BJ (cell line): ENCODE measurements at places on chromosomes 13 and 19.

DNA sequence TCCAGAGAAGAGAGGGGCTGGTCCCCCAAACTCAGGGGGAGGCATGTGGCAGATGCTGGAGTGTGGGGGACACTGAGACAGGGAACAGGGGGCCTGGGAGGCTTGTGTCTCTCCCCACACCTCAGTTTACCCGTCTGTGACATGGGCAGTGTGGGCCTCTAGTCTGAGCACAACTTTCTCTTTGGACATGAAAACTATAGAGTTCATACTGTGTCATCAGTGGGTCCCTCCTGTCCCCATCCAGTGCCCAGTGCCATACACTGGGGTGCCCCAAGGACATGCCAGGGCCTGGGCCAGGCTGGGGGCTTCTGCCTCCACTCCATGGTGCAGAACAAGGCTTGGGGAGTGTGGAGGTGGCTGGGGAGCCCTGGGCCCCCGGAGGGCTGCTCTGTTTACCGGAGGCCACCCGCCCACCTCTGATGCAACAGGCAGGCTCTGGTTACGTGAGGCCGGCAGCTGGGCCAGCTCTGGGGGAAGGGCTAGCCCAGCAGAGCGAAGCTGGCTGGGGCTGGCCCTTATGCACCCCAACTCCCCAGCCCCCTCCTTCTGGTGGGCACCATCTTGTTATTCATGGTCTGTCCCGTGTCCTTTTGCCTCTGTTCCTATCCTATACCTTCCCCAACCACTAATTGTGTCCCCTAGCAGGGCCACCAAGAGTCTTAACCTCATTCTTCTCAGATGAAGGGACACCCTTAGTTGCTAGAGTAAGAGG is 1.9 kb upstream of the MEF2B start:
- DNase-seq, result no peak

- no peak for DNase-seq
Measured at GRCh38 chr13:76879883-76880270, 6.3 kb downstream of the KCTD12 start.

DNA sequence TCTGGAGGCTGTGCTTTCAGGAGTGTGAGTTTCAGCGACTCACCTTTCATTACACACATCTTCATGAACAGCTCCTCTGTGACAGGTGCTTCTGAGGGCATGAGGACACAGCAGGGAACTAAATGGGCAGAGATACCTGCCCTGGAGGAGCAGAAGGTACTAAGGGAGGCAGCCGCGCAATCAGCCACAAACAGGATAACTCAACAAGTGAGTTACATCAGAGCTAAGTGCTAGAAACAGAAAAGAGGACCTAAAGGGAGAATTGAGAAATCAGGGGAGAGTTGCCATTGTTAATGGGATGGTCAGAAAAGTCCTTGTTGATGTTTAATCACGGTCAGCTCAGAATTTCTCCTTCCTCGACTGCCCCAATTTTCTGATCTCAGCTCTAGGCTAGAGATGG is 42.5 kb downstream of the SYDE1 start:
- DNase-seq, result no peak

- no peak for DNase-seq
Measured at GRCh38 chr13:74040200-74040599, 94.0 kb downstream of the KLF12 start.
